Upper lobe of right lung (tissue), 1 donor: ENCODE measurements at places on chromosomes 7 and 10.

GRCh38 chr10:30374353-30374752 lies 25.3 kb upstream of the MTPAP start:
- DNase-seq, result no peak

GRCh38 chr7:84085147-84085546 lies 109.4 kb downstream of the SEMA3A start:
- DNase-seq, result no peak

DNA sequence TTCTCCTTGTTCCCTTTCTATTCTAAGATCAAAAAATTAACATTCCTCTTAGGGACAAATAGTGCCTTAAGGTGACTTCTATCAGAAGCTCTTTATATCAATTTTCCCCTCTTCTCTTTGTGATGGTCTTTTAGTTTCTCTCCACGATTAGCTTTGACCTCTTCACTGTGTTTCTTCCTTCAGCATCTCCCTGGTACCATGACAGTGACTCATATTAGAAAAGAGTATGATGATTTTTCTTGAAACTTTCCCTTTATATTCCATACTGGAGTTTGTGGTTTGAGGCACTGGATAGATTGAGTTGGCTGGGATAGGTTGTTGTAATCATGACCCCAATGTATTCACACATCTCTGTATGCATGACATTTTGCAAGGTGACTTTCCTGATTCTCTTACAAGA lies 335.6 kb upstream of the GLI3 start:
- DNase-seq, result no peak

DNA sequence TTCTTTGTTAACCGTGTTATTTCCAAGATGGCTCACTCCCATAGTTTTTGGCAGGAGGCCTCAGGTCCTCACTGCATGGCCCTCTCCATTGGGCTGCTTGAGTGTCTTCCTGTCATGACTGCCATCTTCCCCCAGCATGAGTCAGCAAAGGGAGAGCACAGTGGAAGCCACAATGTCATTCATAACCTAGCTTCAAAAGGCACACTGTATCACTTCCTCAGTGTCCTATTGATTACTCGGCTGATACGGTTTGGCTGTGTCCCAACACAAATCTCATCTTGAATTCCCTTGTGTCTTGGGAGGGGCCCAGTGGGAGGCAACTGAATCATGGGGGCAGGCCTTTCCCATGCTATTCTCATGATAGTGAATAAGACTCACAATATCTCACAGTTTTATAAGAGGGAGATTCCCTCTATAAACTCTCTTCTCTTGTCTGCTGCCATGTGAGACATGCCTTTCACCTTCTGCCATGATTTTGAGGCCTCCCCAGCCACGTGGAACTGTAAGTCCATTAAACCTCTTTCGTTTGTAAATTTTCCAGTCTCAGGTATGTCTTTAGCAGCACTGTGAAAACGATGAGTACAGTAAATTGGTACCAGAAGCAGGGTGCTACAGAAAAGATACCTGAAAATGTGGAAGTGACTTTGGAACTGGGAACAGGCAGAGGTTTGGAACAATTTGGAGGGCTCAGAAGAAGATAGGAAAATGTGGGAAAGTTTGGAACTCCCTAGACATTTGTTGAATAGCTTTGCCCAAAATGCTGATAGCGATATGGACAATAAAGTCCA lies 106.5 kb downstream of the PRLHR start:
- no peak for DNase-seq

DNA sequence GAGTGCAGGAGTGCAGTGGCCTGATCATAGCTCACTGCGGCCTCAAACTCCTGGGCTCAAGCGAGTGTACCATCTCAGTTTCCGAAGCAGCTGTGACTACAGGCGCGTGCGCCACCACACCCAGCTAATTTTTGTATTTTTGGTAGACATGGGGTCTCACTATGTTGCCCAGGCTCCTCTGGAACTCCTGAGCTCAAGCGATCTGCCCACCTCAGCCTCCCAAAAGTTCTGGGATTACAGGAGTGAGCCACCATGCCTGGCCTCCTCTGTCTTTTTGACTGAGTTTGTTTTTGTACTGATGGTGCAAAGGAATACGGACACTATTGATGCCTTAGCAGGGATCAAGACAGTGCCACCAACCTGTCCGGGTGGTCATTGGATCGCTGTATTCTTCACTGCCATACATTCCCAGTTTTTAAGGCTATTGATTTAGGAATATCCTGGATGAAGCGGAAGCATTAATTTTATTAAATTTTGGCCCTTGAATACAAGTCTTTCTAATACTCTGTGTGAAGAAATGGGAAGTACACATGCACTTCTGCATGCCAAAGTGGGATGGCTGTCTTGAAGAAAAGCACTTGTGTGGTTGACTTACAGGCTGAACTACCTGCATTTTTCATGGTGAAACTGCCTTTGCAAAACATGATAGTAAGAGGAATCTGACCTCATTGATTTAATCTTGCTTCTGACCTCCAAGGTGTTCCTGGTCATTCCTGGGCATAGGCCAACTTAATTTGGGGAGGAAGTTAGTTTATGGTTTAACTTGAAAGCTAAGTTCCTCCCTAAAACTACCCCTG lies 2.1 kb upstream of the CUL2 start:
- no peak for DNase-seq

DNA sequence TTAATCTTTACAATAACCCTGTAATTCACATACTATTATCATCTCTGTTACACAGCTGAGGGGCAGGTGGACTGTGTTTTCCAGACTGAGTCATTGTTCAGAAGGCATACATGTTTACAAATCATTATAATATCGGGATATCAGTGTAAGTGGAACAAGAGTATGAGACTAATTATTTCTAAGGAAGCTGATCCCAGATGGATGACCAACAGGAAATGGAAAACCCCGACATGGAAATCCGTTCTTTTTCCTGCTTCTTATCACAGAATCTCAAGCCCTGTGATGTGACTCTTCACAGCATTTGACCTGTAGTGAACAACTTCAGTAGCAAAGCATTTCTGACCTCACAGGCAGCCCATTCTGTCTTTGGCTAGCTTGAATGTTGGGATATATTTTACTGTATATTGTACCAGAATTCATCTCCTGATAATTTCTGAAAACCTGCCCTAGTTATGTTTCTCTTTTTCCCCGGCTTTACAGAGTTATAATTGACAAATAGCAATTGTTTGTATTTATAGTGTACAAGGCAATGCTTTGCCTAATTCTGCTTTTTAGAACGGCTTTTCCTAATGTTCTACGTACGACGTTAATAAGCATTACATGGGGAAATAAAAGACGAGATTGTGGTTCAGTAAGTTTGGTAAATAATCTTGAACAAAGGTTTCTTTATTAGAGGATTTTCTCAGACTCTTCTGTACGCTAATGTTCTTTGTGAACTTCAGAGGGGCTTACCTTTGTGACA lies 78.6 kb upstream of the SYPL1 start:
- no peak for DNase-seq

DNA sequence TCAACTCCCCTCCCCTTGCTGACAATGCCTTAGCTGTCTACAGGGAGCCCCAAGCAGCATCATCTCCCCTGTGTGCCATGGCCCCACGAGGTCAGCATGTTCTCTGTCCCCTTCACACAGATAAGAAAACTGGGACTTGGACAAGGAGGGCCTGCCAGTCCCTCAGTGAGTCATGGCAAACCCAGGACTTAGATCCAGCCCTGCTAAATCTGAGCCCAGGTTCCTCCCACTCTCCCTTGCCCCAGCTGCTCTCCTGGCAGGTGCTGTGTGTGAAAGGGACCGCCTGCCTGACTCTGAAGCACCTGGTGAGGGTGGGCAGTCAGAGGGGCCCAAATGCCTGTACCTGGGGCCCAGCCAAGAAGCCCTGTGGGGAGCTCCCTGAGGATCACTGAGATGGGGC lies 7.4 kb downstream of the CRHR2 start:
- DNase-seq, result no peak
